CD4-positive, CD25-positive, alpha-beta regulatory T cell (primary cell): ENCODE measurements at places on chromosomes 2 and 18. TPM values are rescaled to one million over a fixed set of nuclear protein-coding genes. Genes with fewer than 3 reads are reported as not detected.

TMEM247 gene
- not detected for total RNA-seq

DNA sequence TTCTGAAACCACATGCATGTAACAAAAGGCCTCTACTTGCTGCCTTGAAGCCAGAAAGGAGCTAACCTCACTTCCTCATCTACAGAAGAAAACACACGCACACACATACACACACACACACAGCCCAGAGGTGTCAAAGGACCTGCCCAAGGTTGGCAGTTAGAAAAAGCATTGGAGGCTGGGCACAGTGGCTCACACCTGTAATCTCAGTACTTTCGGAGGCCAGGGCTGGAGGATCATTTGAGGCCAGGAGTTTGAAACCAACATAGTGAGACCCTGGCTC lies 125.9 kb upstream of the RNF152 start:
- no peaks in the 10 kb centered on the region for H3K36me3 ChIP-seq
- H3K4me3 ChIP-seq, result no peak overlapping the region
- DNase-seq, result no peak
- H3K4me1 ChIP-seq, result no peaks in the 10 kb centered on the region
- no peak overlapping the region for H3K27ac ChIP-seq
- no peaks in the 10 kb centered on the region for H3K27me3 ChIP-seq

VWC2L gene
- total RNA-seq, result not detected

SLC4A1AP gene
- total RNA-seq, result 20.8 TPM

DNA sequence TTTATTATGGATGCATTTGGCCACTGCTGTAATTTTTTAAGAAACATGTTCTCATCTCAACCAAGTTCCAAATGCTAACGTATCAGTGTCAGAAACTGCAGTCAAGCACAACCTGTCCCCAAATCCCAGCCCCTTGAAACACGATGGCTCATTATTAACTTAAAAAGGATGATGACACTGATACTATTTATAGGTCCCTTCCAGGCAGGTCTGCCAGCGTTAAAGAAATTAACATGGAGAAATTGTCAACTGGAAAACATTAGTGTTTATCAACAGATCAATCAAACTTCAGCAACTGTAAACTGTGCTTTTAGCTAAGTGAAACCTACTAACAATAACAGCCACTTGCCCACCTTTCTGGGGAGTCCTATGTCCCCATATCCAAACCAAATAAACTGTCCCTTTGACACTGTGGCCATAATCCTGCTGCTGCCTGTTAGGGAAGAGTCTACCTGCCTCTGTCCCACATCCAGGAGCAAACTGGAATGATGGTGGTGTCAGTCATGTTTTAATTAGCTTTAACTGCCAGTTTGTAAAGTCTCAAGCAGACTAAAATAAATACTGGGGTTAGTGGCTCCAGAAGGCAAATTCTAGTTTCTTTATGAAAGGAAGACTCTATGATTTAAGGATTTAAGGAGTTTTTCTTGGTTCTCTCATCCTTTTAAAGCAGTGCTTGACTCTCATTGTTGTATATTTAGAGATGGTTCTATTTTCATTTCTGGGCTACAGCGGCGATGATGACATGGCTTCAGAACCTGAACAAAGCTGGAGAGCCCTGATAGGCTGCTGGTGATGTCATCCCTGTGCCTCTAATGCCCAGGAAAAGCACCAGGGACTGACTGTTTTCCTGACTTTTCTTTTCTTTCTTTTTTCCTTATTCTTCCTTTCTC lies 583.6 kb upstream of the PIK3C3 start:
- H3K27me3 ChIP-seq, result no peaks in the 10 kb centered on the region
- no peak overlapping the region for H3K27ac ChIP-seq
- DNase-seq, result no peak
- H3K4me1 ChIP-seq, result no peaks in the 10 kb centered on the region
- no peak overlapping the region for H3K4me3 ChIP-seq
- no peaks in the 10 kb centered on the region for H3K36me3 ChIP-seq

DNA sequence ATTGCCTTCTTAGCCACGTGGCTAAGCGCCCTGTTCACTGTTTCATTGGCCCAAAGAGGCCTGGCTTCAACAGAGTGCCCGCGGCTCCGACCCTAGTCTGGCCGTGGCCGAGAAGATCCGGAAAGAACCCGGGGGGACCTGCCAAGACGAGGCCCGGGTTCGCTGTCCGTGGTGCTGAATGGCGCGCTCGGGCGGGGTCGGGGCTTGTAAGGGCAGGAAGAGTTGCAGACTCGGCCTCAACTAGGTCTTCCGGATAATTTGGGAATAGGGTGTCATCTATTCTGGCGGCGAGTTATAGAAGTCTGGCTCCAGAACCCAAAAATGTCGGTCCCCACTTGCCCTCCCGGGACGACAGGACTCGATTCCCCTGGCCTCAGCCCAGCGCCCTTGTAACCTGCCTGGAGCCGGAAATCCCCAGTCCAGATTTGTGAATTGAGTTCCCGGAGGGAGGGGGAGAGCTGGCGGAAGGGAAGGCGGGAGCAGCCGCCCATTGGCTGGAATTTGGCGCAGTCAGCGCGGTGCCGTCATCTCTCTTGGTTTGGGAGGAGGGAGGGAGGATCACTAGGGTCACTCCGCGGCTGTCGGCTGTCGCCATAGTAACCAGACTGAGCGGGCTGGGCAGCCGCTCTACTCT lies 3.5 kb downstream of the CDK5R2 start:
- H3K27me3 ChIP-seq, result peaks cover 32% of the 10 kb centered on the region
- H3K4me3 ChIP-seq, result no peak overlapping the region
- no peak overlapping the region for H3K27ac ChIP-seq
- peaks cover 23% of the 10 kb centered on the region for H3K4me1 ChIP-seq
- H3K36me3 ChIP-seq, result no peaks in the 10 kb centered on the region

KCNG2 gene
- not detected for total RNA-seq

GRCh38 chr2:98388081-98388480 lies 41.8 kb downstream of the CNGA3 start:
- H3K27me3 ChIP-seq, result peaks cover 2% of the 10 kb centered on the region
- H3K4me1 ChIP-seq, result no peaks in the 10 kb centered on the region
- no peaks in the 10 kb centered on the region for H3K36me3 ChIP-seq
- no peak overlapping the region for H3K27ac ChIP-seq
- no peak overlapping the region for H3K4me3 ChIP-seq

DNA sequence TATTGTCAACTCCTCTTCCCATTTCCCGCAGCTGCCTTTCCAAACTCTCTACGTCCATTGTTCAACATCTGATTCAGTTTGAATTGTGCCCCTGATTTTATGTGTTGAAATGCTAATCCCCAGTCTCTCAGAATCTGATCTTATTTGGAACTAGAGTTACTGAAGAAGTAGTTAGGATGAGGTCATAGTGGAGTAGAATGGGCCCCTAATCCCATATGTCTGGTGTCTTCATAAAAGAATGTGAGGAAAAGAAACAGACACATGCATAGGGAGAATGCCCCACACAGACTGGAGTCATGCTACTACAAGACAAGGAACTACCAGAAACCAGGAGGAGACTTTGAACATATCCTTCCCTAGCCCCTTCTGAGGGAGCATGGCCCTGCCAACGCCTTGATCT lies 99.2 kb downstream of the LRP1B start:
- no peak overlapping the region for H3K4me3 ChIP-seq
- no peak for DNase-seq
- no peaks in the 10 kb centered on the region for H3K27me3 ChIP-seq
- no peaks in the 10 kb centered on the region for H3K4me1 ChIP-seq
- H3K27ac ChIP-seq, result no peak overlapping the region

CXCR1 gene
- total RNA-seq, result not detected

DNA sequence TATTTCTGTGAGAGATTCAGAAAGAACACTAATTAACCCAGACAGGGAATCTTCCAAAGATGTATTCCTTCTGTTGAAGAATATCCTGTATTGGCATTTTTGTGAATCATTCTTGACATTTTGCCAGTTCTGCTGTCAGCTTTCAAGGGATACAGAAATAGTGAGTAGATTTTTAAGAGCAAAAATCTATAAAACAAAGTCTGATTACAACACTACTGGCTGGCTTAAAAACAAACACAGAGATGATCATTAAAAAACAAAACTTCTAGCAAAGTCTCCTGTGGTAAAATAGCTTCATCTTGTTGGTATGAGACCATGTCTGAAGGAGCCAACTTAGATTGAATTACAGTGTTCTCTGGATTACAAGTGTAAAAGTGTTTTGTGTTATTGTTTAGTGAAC lies 866.3 kb upstream of the KLHL29 start:
- H3K4me1 ChIP-seq, result no peaks in the 10 kb centered on the region
- no peak overlapping the region for H3K27ac ChIP-seq
- no peak overlapping the region for H3K4me3 ChIP-seq
- no peaks in the 10 kb centered on the region for H3K36me3 ChIP-seq
- H3K27me3 ChIP-seq, result no peaks in the 10 kb centered on the region
- no peak for DNase-seq

GCG gene
- not detected for total RNA-seq

HNMT gene
- not detected for total RNA-seq

ARHGAP25 gene
- 142 TPM for total RNA-seq

DNA sequence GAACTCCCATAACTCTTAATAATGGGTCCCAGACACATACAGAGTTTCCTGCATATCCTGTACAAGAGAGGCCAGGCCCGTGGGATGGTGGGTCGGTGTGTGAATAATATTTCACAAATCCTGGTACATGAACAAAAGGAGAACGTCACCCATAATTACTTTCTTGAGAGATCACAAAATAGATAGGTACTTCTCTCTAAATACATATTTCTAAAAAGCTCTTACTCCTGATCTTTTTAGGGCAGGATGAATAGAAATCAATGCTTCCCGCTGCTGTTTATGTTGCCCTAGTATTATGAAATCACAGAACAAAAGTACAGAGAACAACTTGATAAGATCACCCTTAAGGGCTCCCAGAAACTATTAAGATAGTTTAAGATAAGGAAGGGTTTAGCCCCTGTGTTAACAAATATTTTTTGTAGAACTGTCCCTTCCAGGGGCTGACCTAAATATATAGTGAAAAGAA lies 5.4 kb downstream of the IRS1 start:
- no peaks in the 10 kb centered on the region for H3K27me3 ChIP-seq
- no peaks in the 10 kb centered on the region for H3K36me3 ChIP-seq
- H3K27ac ChIP-seq, result no peak overlapping the region
- no peak for DNase-seq
- no peak overlapping the region for H3K4me3 ChIP-seq

DNA sequence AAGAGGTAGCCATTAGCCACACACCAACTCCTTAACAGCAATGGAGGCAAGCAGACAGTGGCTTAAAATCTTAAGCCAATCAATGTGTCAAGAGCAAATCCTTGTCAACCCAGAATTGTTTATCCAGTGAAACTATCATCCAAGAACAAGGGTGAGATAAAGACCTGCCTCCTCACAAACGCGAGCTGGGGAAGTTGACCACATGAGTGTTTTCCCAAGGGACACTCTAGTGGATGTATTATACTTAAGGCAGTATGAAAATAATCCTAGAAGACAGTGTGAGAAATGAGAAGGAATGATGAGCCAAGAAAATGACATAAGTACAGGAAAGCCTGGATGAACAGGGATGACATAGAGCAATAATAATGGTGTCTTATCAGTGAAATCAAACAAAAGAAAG lies 209.6 kb downstream of the TWIST2 start:
- H3K36me3 ChIP-seq, result peaks cover 83% of the 10 kb centered on the region
- no peak for DNase-seq
- H3K4me1 ChIP-seq, result no peaks in the 10 kb centered on the region
- no peak overlapping the region for H3K4me3 ChIP-seq

GRCh38 chr2:109125593-109126500 lies 3.2 kb upstream of the SH3RF3 start:
- peaks cover 32% of the 10 kb centered on the region for H3K4me1 ChIP-seq
- no peaks in the 10 kb centered on the region for H3K36me3 ChIP-seq
- H3K27ac ChIP-seq, result no peak overlapping the region
- H3K27me3 ChIP-seq, result peaks cover 12% of the 10 kb centered on the region

GRCh38 chr2:184527058-184527457 lies 71.3 kb upstream of the ZNF804A start:
- H3K4me3 ChIP-seq, result no peak overlapping the region
- H3K27ac ChIP-seq, result no peak overlapping the region
- H3K36me3 ChIP-seq, result no peaks in the 10 kb centered on the region

DNA sequence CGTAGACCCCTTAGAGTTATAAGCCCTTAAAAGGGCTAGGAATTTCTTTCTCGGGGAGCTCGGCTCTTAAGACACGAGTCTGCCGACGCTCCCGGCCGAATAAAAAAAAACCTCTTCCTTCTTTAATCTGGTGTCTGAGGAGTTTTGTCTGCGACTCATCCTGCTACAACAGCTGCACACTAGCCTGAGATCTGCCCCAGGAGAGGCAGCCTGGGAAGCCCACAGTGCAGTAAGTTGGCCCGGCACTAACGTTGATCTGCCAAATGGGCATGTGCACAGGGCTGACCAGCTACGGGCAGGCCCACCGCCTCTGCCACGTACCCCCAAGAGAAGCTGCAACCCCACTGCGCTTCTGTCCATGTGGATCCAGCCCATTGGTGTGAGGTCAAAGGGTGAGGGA lies 8.4 kb upstream of the LIMS2 start:
- no peak overlapping the region for H3K27ac ChIP-seq
- DNase-seq, result no peak
- no peaks in the 10 kb centered on the region for H3K4me1 ChIP-seq
- no peak overlapping the region for H3K4me3 ChIP-seq
- H3K27me3 ChIP-seq, result peaks cover 7% of the 10 kb centered on the region

STPG4 gene
- total RNA-seq, result 0.32 TPM

DNA sequence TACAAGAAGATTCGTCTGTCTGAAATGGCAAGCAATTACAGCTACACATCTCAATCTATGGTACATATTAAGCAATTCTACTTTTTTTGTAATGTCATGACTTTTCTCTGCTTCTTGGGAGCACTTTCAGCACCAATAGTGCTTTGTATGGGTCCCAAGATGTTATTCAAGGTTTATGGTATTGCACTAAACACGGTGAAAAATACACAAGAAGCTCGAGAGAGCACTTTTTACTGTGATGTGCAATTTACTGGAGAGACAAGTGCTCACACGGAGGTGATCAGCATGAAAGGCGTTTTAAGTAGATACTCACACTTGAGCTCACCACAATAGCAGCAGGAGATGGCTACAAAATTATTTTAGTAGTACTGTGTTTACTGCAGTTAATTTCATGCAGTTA lies 783.6 kb downstream of the CBLN2 start:
- no peak for DNase-seq
- H3K4me3 ChIP-seq, result no peak overlapping the region
- H3K4me1 ChIP-seq, result no peaks in the 10 kb centered on the region
- H3K27ac ChIP-seq, result no peak overlapping the region
- H3K27me3 ChIP-seq, result no peaks in the 10 kb centered on the region

- no peaks in the 10 kb centered on the region for H3K36me3 ChIP-seq
Observed at GRCh38 chr18:34287825-34288224, 63.1 kb upstream of the NOL4 start.

DNA sequence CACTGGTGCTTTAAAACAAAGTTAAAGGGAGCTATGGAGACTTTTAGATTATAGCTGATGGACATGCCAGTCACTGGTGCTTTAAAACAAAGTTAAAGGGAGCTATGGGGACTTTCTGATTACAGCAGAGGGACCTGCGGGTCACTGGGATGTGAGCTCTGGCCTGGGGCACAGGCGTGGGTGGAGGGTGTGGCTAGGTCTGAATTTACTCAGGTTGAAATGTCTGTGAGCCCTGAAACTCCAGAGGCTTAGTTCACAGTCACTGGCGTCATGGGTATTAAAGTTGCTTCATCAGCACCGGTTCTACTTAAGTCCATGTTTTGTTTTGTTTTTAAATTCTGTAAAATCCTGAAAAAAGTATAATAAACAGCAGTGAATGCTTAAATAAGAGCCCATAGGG lies 49.0 kb upstream of the TMEM18 start:
- H3K27ac ChIP-seq, result no peak overlapping the region
- no peak for DNase-seq
- H3K27me3 ChIP-seq, result peaks cover 6% of the 10 kb centered on the region
- H3K4me3 ChIP-seq, result no peak overlapping the region
- no peaks in the 10 kb centered on the region for H3K36me3 ChIP-seq
